AG20443 (cell line): ENCODE measurements at places on chromosomes 2 and 18.

GRCh38 chr2:189134485-189134884 lies 45.1 kb downstream of the COL5A2 start:
- no peak for DNase-seq

GRCh38 chr18:59502274-59503175 lies 143.5 kb upstream of the LMAN1 start:
- DNase-seq: peak; percentile 83

DNA sequence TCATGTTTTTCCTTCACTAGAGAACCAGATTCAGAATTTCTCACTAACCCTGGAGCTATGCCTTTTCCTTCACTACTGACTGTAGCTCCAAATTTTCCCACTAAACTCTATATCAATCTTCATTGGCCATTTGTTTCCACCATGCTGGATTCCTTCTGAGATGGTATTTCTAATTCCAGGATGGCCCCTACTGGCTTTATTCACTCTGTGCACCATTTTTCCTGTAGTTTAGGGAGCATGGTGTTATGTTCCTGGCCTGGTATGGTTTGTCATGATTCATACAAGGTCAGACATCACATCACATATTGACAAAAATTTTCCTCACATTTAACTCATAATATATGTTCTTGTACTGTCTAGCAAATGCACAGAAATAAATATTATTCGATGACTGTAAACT lies 229.2 kb upstream of the TFPI start:
- DNase-seq: no peak

GRCh38 chr2:66525606-66526005 lies 90.7 kb downstream of the MEIS1 start:
- DNase-seq: no peak

GRCh38 chr2:238602223-238602960 lies 175.7 kb downstream of the ASB1 start:
- no peak for DNase-seq

- DNase-seq: no peak
These were observed 335.2 kb upstream of the LRATD1 start for GRCh38 chr2:14297340-14297739.

GRCh38 chr2:54566896-54567295 lies 110.8 kb downstream of the SPTBN1 start:
- no peak for DNase-seq

DNA sequence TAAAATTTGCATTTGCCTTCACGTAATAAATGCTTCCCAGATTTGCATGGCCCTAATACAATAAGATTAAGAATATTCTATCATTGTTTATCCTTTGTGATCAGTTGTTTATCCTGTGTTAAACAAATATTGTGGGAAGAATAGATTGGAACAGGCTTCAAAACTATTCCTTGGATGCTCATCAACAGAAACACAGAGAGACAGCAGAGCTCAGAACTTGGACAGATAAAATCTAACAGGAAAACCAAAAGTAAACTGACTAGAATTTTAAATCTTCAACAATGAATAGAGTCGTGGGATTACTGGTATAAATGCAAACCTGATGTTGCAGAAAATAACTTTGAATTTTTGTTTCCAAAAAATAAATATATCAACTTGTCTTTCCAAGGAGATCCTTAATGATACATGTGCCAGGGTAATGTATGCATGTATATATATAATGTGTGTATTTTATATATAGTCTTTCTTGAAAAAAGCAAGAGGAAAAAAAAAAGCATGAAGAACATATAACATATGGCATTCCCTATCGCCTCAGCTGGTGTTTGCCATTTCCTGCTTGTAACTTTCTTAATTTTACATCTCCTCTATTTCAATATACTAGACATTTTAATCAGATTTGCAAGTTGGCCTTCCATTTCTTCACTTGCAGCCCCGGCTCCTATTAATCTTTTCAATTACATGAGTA lies 59.9 kb upstream of the TANK start:
- no peak for DNase-seq

DNA sequence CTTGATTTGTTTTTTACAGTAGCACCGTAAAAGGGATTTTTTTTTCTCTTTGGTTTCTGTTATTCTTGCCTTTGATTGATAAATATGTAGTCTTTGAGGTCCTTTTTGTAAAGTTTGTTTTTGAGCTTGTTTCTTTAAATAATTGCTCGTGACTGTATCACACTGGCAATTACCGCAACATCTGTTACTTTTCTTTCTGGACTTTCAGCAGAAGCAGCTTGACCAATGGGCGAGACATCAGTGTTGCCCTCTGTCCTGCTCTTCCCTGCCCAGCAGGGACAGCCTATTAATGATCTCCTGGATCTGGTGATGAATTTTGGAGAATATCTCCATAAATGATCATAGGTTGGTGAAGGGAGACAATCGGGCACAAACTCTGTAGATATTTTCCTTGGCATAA lies 74.9 kb downstream of the TDRD15 start:
- no peak for DNase-seq

DNA sequence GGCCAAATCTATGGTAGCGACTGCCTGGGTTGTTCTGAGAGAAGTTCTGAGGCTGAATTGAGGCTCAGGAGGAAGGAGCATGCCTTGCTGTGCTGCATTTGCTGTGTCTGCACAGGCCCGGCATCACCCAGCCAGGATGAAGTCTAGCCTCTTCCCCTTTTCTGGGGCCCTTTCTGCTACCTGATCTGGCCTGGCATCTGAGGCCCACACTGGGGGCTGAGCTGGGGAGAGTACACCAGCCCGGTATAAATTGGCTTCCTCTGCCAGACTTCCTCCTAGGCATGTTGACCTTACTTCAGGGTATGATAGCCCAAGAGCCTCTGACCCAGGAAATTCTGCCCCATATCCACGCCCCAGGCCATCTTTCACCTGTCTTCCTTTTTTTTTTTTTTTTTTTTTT lies 30.0 kb downstream of the MRPL35 start:
- DNase-seq: no peak

- DNase-seq: no peak
These were observed 310.3 kb upstream of the LYPD1 start for GRCh38 chr2:132980304-132980703.

DNA sequence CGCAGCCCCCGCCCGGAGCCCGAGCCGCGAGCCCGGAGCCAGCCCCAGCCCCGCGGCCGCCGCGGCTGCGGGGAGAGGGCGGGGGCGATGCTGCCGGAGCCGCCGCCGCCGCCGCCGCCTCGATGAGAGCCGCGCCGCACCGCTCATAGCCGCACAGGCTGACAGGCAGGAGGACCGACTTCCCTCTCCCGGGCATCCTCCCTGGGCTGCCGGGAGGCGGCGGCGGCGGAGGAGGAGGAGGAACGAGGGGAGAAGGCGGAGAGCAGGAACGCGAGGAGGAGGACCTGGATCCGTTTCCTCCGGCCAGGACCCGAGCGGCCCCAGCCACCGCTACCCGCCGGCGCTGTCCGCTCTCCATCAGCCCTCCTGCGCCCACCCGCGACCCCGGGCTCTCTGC lies 370 bp downstream of the KLHL29 start:
- DNase-seq: peak; percentile 80

DNA sequence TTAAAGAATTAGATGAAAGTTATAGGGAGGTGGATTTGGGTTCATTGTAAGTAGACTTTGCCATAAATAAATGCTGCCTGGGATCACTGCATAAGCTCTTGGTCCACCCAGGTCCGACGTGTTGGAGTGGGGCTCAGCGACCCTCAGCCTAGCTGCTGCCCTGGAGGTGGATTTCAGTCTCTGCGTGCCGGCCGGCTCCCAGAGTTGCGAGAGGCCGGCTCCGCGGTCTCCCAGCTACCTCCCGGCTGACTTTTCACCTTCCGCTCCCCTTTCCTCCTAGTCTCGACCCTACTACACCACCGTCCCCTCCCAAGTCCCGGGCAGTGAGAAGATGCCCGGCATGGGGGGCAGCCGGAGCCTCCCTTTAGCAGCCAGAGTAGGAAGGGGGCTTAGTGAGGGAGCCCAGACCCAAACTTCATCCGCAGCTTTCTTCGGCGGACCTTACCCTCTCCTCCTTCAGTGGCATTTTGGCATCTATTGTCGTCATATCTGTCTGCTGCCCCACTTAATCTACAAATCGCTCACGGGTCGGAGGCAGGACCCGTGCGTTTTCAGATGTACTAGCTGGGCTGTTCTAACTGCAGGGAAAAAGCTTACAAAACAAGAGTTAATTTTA lies 8.1 kb downstream of the EMX1 start:
- DNase-seq: no peak

- DNase-seq: no peak
These were observed 678.4 kb downstream of the IRS1 start for GRCh38 chr2:226121046-226121738.

- DNase-seq: no peak
These were observed 113.0 kb upstream of the NEDD4L start for GRCh38 chr18:57931038-57931437.

- peak; percentile 71 for DNase-seq
These were observed 239.5 kb downstream of the WDR7 start for GRCh38 chr18:56890632-56891031.

GRCh38 chr2:30456106-30456505 lies 9.1 kb downstream of the LCLAT1 start:
- no peak for DNase-seq

- DNase-seq: no peak
These were observed 66.9 kb downstream of the LOXHD1 start for GRCh38 chr18:46590103-46590502.

DNA sequence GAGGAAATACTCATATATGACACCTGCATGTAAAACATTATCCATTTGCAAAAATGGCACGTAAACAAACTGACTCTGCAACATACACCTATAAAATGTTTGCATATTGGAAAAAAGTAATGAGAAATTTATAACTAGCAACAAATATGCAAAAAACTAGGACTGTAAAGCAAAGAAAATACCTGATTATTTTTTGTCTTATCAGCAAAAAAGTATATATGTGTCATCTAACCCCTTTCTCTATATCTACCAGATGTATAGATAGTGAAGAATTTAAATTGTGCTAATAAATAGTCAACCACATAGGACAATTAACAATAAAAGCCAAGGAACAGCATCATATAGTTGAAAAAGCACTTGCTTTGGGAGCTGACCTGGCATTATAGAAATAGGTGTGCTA lies 543.8 kb downstream of the LRP1B start:
- DNase-seq: no peak

DNA sequence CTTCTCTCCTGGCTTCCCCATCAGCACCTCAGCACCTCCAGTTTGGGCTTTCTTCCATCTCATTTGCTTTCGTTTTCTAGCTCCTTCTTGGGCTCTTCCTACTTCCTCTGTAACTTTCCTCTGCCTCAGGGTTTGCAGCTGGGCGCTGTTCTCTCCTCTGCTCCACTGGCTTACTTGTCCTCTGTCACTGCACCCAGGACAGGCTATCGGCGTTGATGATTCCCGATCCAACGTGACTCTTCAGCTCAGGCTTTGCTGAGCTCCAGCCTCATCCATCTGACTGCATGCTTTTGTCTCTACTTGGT lies 362.4 kb downstream of the CYRIA start:
- no peak for DNase-seq

GRCh38 chr2:151766437-151767153 lies 32.3 kb upstream of the NEB start:
- no peak for DNase-seq

DNA sequence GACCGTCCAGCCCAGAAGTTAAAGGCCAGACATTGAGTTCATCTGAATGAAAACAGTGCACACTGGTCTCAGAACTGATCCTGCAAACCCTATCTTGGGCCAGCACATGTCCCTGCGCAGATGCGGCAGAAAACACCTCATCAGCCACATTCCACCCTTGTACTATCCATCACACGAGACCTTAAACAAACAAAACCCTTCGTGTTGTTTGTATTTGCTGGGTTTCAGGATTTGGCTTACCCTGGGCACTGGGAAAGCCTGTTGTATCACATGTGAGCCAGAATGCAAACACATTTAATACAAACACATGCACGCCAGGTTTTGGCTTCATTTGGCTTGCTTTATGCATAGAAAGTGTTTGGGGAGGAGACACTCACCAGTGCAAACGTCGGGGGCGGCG lies 12.5 kb downstream of the WIPF1 start:
- DNase-seq: no peak

DNA sequence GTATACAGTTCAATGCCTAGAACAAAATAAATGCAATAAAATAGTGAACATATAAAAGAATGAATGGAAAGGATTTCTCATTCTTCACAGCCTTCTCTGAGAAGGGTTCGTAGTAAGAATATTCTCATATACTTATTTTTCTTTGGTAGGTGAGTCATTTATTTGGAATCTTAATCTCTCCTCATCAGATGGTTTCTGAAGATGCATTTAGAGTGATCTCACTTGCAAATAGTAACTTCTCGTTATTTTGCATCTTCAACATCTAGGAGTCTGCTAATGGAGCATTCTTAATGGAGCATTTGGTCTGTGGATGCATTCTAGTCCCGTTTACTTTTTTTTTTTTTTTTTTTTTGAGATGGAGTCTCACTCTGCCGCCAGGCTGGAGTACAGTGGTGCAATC lies 3.9 kb downstream of the UBXN4 start:
- peak; percentile 60 for DNase-seq

DNA sequence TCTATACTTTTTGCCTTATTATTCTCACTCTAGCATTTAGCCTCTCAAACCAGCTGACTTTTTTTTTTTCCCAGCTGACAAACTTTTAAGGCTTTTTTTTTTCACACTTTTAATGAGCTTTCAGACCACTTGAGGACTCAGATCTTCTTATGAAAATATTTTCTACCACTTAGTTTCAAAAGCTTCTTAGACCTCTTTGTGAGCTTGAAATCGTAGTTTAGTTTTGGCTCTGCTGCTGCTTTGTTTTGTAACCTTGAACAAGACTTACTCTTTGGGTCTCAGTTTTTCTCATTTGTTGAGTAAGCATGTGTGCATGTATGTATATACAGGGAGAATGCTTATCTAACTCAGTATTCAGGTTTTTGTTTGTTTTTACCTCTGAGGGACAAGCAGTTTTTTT lies 3.5 kb downstream of the NBEAL1 start:
- DNase-seq: no peak

DNA sequence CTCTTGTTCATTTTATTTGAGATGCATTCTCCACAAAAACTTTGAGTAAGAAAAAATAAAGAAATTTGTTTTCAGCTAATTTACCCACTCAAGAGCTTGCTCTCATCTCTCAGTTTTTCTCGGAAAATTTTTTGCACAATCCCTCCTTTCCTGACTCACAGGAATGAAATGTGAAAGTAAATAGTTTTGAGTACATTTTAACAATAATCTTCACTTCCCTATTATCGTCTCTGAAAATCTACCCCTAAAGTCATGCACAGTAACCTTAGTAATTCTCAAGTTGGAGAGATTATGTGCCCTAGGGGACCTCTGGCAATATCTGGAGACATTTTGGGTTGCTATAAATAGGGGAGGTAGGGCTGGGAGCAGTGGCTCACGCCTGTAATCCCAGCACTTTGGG lies 2.6 kb downstream of the CYB5A start:
- DNase-seq: no peak

- DNase-seq: no peak
These were observed 76.8 kb downstream of the UXS1 start for GRCh38 chr2:106117347-106117746.

- no peak for DNase-seq
These were observed 29.6 kb downstream of the SLC25A12 start for GRCh38 chr2:171864357-171864985.

GRCh38 chr2:211881449-211881848 lies 657.2 kb downstream of the ERBB4 start:
- no peak for DNase-seq

- peak; percentile 72 for DNase-seq
These were observed 1.5 kb downstream of the PXDN start for GRCh38 chr2:1742681-1743395.

- no peak for DNase-seq
These were observed 21.9 kb downstream of the SLC25A52 start for GRCh38 chr18:31738460-31739407.

GRCh38 chr18:12017081-12017480 lies 35.8 kb downstream of the IMPA2 start:
- no peak for DNase-seq

GRCh38 chr2:162014751-162015150 lies 59.3 kb downstream of the DPP4 start:
- DNase-seq: no peak
